SJSA1 (cell line): ENCODE measurements at places on chromosomes 5 and 9. TPM values are rescaled to one million over a fixed set of nuclear protein-coding genes. Genes with fewer than 3 reads are reported as not detected.

Gene CCNI2
- not detected in 2 replicates for total RNA-seq

Gene FBXL7
- 10.4 and 14.6 TPM in 2 replicates for total RNA-seq

Gene ALDH1A1
- total RNA-seq = not detected in 2 replicates

Gene PAEP
- total RNA-seq = not detected in 2 replicates

Gene IPO11
- 18.2 and 32.0 TPM in 2 replicates for total RNA-seq

Gene LHX3
- not detected in 2 replicates for total RNA-seq

Gene DPYSL3
- total RNA-seq = 125 and 156 TPM in 2 replicates

Gene TRIM7
- total RNA-seq = 28.0 and 45.2 TPM in 2 replicates

Gene TAF11L5
- total RNA-seq = not detected in 2 replicates

Gene SLC22A4
- total RNA-seq = 3.8 and 4.4 TPM in 2 replicates

Gene PALM2AKAP2
- 18.2 and 35.7 TPM in 2 replicates for total RNA-seq

Gene IL7R
- 86.6 and 90.1 TPM in 2 replicates for total RNA-seq

Gene PRLR
- total RNA-seq = 0.05 TPM in 1 of 2 replicates, not detected in the other

Gene EGFL7
- 0.08 TPM in 1 of 2 replicates, not detected in the other for total RNA-seq

Gene IRX4
- total RNA-seq = not detected in 2 replicates

Gene EMB
- not detected in 2 replicates for total RNA-seq

Gene FST
- total RNA-seq = 7.3 and 11.5 TPM in 2 replicates

Gene N4BP3
- total RNA-seq = 0.79 and 1.8 TPM in 2 replicates

Gene RNF20
- 31.7 and 37.1 TPM in 2 replicates for total RNA-seq

Gene CCNO
- 0.34 TPM in 1 of 2 replicates, not detected in the other for total RNA-seq

Gene ASS1
- total RNA-seq = 20.9 and 25.2 TPM in 2 replicates

Gene GABRA1
- not detected in 2 replicates for total RNA-seq

Gene WDR38
- total RNA-seq = not detected in 2 replicates

Gene TXNDC8
- not detected in 2 replicates for total RNA-seq

Gene CSF1R
- 1.2 TPM in 1 of 2 replicates, not detected in the other for total RNA-seq

Gene SHISAL2B
- total RNA-seq = not detected in 2 replicates

Gene INSL6
- total RNA-seq = not detected in 2 replicates

Gene PRRT1B
- total RNA-seq = not detected in 2 replicates

Gene SAP30L
- total RNA-seq = 24.5 and 36.7 TPM in 2 replicates

Gene KIF4B
- not detected in 2 replicates for total RNA-seq

Gene IFNA16
- total RNA-seq = not detected in 2 replicates

Gene PCDHGC3
- 45.5 and 57.8 TPM in 2 replicates for total RNA-seq

Gene MTRR
- total RNA-seq = 37.5 and 52.1 TPM in 2 replicates

Gene SLCO6A1
- not detected in 2 replicates for total RNA-seq

Gene AKNA
- 0.47 and 4.8 TPM in 2 replicates for total RNA-seq

Gene DMRT3
- total RNA-seq = not detected in 2 replicates

Gene IFNW1
- not detected in 2 replicates for total RNA-seq

Gene TMOD1
- not detected in 2 replicates for total RNA-seq
